ENCODE measurements at places on chromosomes 1 and 21.

GRCh38 chr1:109395602-109396512 is 1.9 kb downstream of the SORT1 start:
- DNase-seq, result no peak

DNA sequence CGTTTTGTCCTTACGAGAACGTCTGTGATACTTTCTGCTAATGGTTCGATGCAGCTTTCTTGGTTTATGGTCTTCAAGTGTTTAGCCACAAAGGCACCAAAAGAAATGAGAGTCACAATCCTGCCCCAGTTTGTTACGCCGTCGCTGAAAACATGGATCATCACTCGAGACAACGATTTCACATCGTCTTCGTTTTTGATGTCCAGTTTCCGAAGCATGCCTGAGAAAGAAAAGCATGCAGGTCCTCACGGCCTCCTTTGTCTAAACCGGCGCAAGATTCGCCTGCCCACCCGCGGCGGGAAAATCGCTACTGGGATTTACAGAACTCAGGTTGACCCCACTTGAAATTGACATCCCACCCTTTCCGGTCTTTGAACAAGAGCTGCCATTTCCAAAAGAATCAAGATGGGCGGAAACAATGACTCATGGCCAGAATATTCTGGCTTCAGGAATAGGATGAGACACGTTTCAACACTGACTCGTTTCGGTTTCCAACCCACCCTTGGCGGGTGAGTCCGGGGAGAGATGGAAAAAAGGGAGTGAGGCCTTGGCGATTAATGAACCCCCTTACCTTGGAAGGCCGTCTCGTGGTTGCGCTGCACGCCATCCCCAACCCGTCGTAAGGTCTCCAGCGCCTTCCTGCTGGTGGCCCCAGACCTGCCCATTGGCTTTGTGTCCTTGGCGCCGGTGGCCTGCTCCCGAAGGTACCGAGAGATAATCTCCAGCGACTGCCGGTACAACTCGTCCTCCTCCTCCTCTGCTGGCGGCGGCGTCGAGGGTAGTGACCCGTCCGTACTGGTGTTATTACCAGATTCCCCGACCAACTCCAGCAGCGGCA is 919 bp downstream of the MCL1 start:
- DNase-seq, result no peak

DNA sequence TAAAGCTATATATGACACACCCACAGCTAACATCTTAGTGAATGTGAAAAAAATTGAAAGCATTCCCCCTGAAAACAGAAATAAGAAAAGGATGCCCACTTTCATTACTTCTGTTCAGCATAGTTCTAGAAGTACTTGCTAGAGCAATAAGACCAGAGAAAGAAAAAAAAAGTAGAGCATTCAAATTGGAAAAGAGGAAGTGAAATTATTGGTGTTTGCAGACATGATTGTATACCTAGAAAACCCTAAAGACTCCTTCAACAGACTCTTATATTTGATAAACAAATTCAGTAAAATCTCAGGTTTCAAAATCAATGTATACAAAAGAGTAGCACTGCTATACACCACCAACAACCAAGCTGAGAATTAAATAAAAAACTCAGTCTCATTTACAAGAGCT is 1461.0 kb downstream of the AMY1C start:
- no peak for DNase-seq

DNA sequence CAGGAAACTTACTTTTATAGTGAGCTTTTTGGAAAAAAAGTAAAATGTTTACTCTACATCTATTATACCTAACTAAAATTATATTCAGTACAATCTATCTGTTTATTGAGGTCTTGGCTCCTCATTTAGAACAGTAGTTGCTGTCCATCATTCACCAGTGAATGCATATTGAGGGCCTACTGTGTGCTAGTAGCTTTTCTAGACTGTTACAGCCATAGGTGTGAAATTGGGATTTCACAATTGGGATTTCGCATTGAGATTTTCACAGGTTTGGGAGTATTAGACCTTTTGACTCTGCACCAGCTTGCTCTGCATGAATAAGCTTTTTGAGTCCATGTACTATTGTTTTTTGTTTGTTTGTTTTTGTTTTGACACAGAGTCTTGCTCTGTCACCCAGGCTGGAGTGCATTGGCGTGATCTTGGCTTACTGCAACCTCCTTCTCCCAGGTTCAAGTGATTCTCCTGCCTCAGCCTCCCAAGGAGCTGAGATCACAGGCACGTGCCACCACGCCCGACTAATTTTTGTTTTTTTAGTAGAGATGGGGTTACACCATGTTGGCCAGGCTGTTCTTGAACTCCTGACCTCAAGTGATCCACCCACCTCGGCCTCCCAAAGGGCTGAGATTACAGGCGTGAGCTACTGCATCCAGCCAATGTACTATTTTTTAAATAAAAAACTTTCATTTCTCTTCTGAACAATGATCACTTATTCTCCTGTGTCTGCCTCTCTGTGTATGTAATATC is 47.2 kb upstream of the ERRFI1 start:
- DNase-seq, result no peak

DNA sequence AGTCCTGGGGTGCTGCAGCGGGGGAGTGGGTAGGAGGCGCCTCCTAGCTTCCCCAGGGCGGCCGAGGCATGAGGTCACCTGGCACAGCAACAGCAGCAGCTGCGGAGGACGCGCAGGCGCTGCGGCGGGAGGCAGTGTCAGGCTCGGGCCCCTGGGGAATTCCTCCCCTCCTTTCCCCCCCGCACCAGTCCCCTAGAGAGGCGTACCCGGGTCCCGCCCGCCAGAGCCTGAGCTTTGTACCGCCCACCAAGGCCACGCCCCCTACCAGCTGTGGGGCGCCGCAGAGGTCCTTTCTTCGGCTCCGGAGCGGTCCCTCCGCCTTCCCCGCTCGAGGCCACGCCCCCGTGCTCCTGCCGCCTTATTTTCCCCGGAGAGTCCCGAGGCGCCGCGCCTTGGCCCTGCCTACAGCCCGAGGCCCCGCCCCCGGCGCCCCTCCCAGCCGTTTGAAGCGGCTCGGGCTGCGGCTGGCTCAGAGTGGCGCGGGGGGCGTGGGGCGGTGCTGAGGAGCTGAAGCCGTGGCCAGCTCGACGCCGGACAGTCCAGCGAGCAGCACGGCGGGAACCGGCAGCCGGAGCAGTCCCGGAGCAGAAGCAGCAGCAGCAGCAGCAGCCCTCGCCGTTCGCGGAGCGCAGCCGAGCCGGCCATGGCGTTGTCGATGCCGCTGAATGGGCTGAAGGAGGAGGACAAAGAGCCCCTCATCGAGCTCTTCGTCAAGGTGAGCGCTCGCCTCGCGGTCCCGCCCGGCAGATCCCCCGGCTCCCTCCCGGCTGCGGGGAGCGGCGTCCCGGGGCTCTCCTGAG is at the start of gene CLIC4:
Gene CLIC4 (plus strand): TSS at position 537 of the 800 bp plus-strand sequence. CDS start 107 bp downstream, at position 644.
- DNase-seq, result peak; percentile 99

DNA sequence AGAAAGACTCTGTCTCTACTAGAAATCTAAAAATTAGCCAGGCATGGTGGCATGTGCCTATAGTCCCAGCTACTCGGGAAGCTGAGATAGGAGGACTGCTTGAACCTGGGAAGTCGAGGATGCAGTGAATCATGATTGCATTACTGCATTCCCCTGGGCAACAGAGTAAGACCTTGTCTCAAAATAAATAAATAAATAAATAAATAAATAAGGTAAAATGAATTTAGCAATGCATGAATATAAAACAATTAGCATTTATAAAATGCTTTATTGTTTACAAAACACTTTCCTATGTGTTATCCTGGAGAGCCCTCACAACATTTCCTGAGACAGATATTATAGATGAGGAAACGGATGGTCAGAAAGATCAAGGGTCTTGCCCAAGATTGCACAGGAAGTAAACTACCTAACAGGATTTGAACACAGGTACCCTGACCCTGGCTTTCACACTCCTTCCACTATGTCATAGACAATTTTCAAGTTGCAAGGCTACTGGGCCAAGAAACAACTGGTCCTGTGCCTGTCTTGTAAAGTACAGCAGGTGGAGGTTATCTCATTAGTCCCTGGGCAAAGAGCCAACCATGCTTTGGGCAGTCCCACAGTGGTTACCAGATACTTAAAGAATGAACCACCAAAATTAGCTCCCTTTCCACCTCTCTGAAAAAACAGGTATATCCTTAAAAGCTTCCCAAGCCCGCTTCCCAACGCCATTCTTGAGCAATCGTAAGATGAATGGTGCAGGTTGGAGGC is 15.4 kb upstream of the VSIG8 start:
- DNase-seq, result no peak

- no peak for DNase-seq
Observed at GRCh38 chr1:35962952-35963351, 32.0 kb downstream of the AGO3 start.

DNA sequence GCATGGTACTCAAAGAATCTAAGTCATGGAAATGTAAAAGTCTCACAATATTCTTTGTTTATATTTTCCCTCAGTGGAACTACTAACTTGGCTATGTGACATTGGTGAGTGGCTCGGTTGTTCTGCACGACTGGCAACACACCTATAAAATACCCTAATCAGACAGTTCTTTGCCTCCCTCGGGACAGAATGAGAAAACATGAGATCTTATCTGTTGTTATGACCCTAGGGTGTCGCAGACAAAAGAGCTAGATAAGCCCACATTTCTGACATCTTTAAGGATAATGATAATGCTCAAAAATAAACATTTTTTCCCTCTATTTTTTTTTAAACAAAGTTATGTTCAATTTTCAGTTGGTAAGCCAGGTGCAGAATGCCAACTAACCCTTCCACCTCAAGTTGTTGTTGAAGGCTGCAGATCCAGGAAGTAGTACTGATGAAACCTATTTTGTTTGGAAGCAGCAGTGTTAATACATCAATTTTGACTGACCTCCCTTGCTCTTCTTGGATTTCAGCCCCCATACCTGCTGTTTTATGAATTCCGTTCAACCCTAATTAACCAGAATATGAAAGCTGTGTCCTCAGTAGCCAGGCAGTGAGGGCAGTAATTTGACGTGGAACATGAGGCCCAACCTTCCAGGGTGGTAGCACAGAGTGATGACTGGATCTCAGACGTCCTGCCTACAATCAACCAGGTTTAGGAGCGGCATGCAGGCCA is 108.7 kb upstream of the DUSP10 start:
- DNase-seq, result no peak

GRCh38 chr1:80417671-80418070 is 1383.1 kb upstream of the ADGRL2 start:
- DNase-seq, result no peak

GRCh38 chr21:40681164-40681859 is 165.6 kb downstream of the DSCAM start:
- DNase-seq, result no peak

Measured in T-helper 17 cell (primary cell).